Right renal pelvis (tissue), 4 donors: ENCODE measurements at places on chromosomes 2 and 18.

GRCh38 chr2:11705063-11705462 is 35.1 kb upstream of the NTSR2 start:
- DNase-seq = no peak

GRCh38 chr2:54503828-54504227 is 47.7 kb downstream of the SPTBN1 start:
- DNase-seq = no peak

GRCh38 chr2:48430528-48431094 is 99.3 kb upstream of the STON1 start:
- no peak for DNase-seq

GRCh38 chr2:232073699-232074098 is 112.2 kb downstream of the DIS3L2 start:
- no peak for DNase-seq

GRCh38 chr2:60581433-60582282 is 28.2 kb upstream of the BCL11A start:
- DNase-seq = no peak

DNA sequence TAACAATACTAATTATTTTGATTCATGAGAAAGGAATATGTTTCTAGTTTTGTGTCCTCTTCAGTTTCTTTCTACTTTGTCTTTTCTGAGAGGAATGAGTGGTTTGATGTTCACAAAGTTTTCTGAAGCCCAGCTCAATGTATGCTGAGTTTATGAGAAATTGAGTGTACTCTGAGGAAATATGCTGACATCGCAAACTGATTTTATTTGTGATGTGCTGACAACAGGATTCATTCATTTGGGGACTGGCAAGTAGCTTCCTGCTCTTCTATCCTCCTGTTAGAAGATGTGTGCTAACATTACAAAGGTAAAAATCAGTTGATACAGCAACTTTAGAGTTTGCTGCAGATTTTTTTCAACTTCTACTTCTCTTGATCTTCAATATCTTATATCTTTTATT is 403.2 kb upstream of the CDH19 start:
- DNase-seq = no peak

DNA sequence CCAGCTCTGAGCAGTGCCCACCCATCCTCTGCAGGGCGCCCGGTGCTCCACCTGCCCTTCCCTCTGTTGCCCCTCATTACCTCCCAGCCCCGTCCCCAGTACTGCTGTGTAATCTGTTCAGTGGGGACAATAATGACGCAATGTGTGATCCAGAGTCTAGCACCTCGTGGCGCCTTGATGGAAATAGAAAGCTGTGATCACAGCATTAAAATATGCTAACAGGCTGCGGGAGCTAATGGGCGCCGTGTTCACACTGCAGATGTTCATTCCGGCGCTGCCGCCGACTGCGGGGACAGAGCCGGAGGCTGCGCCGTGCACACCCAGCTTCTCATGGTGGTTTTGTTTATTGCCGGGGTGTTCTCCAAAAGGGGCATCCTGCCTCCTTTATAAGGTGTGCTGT is 235.2 kb downstream of the LDLRAD4 start:
- DNase-seq = no peak

DNA sequence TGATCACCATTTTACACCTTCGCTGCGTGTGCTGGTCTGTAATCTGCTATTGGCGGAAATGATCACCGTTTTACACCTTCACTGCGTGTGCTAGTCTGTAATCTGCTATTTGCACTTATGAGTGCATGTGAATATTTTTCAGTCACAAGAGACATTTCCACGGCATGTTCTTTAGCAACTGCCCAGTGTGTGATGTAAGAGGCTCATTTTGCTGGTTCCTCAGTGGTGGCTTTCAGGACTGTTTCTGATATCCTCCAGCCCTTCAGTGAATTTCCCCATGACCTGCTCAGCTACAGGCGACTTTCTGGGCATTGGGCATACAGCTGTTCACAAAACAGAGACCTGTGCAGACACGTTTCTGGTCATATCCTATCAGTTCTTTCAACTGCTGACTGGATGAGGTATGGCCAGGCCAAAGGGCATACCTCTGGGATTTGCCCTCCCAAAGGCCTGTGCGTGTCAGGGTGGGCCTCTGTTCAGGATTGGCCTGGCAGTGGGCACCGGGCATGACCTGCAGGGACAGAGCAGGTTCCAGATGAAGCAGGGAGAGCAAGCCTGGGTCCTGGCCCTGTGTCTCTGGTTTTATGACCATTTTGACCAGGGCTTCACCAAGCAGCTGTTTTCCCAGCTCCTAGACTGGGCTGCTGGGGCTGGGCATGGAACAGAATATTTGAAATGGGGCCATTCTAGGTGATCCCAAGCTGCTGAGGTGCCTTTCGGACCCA is 521 bp upstream of the PROM2 start:
- no peak for DNase-seq

DNA sequence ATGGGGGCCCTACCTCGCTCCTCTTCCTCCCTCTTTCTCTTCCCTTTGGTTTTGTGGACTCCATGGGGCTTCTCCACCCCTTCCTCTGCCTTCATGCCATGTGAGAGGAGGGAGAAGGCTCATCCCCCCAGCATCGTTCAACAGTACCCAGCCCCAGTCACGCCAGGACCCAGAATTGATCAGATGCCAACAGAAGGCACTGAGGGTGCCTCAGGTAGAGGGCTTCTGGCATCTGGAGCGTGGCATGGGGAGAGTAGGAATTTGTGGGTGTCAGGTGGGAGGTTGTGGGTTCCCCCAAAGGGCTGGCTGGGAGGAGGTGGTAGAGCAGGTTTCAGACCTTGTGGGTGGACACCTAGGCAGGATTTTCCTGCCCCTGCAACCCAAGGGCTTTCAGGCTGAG is 122.0 kb downstream of the TWIST2 start:
- DNase-seq = no peak

DNA sequence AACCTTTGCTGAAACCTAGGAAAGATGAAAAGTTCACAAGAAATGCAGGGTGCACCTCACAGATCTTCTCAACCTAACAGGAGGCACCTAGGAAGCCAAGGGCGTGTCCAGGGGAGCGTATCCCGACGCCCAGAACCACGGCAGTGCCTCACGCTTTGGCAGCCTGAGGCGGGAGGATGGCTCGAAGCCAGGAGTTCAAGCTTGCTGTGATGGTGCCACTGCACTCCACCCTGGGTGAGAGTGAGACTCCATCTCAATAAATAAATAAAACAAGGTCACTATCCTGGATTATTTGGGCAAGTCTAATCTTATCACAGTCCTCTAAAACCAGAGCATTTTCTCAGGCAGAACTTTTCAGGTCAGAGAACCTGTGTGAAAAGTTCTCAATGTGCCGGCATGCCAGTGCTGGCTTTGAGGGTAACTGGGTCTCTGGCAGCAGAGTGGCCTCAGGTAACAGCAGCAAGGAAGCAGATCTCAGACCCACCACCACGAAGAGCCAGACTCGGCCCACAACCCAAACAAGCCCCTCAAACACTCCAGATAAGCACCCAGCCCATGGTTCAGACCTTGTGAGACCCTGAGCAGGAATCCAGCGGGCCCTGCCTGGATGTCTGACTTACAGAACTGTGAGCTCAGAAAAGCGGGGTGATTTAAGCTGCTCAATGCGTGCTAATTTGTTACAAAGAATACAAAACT is 11.7 kb downstream of the HSBP1L1 start:
- DNase-seq = no peak

GRCh38 chr2:50786345-50786744 is 245.6 kb downstream of the NRXN1 start:
- no peak for DNase-seq

- no peak for DNase-seq
These were observed 159.0 kb upstream of the TMEM200C start for GRCh38 chr18:6054256-6054842.

DNA sequence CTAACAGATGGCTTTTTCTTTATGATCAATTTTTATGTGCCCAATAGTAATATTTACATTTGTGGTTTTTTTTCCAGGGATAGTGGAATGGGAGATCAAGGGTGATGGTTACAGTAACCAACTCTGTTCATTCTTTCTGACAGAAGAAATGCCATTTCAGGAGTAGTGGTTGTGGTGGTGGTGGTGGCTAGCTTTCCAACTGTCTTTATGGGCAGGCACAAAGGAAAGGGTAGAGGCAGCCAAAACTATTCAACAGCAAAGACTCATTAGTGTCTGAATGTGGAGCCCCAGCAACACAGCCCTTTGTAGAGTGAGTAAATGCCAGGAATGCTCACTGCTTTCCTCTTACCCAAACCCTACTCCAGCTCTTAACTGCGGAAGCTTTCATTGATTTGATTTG is 227.7 kb downstream of the RND3 start:
- no peak for DNase-seq

DNA sequence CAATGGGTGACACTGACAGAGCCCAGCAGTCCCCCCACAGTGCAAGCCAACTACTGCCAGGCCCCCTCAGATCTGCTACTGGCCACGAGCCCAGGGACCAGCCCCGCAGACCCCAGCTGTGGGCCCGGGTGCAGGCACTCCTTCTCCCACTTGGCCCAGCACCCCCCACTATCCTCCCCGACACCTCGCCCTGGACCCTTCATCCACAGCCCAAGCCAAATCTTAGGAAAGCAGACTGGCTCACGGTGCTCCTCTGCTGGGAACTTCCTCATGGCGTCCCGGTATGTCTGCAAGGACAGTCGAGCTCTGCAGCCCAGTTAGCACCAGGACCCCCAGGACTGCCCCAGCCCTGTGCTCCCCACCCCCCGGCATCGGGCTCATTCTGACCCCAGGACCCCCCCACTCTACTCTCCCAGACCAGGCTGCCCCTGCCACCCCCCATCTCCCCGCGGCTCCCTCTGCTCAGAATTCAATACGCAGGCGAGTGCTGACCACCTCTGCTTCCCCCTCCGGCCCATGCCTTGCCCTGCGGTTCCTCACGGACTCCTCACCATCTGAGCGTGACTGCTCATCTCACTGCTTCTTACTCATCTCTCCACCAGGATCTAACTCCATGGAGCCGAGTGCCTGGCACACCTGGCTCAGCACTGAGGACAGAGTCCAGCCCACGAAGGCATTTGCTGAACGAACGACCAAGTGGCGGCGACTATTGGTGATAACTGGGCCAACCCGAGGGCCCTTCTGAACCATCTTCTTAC is 85.7 kb downstream of the PXDN start:
- no peak for DNase-seq

DNA sequence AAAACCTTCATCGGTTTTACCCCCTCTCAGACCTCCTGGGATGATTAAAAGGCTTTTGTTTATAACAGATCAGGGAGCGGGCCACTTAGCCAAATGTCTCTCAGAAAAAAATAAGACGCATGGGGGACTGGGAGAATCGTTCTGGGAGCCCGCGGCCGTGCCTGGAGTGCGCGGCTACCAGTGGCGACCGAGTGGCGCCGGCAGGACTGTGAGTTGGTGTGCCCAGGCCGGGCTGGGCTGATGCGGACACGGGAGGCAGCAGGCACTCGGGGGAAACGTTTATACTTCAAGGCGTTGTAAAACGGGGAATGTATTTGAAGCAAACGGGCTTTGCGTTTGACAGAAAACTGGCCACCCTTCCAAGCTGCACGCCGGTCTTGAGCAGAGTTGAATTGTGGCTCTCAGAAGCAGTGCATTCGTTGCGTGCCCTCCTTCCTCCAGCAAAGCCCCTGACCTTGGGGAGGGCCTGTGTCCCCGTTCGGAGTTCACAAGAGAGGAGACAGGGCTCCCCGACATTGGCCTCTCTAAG is 4.7 kb upstream of the HOXD10 start:
- no peak for DNase-seq

DNA sequence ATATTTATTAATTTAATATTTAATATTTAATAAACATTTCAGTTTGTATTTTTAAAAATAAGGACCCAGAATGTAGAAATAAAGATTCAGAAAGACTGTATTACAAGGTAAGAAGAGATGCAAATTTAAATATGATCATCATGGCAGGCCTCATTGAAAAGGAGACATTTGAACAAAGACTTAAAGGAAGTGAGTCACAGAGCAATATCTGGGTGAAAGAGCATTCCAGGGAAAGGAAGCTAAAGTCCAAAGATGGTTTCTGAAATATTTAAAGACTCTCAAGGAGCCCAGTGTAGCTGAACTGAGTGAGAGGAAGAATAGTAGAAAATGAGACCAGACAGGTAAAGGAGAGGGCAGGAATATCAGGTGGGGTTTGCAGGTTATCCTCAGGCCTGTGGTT is 5.9 kb downstream of the SCYGR4 start:
- DNase-seq = no peak

DNA sequence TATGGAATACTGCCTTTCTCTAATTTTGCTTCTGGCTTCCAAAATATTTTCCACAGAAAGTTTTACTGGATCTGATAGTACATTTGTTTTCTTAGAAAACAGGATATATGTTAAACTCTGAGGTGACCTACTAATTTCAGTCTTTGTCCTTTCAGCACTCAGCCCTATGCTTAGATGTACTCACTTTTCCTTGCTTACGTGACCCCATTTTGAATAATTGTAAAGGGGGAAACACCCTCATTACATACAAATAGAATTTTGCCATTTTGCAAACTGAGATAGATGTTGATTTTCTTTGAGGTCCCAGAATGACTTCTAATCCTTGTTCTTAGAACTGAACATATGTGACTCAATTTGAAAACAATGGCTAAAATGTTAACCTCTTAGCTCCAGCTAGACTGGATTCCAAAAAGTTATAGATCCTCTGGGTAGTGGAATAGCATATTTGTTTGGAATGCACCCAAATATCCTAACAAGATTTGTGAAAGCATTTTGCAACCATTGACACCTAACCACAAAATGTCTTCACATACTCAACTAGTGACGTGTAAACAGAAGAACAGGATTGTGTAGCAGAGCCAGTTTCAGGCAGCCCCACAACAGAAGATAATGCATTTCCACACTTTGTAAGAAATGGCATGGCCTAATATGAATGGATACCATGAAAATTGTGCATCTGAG is 44.8 kb upstream of the EHBP1 start:
- no peak for DNase-seq

DNA sequence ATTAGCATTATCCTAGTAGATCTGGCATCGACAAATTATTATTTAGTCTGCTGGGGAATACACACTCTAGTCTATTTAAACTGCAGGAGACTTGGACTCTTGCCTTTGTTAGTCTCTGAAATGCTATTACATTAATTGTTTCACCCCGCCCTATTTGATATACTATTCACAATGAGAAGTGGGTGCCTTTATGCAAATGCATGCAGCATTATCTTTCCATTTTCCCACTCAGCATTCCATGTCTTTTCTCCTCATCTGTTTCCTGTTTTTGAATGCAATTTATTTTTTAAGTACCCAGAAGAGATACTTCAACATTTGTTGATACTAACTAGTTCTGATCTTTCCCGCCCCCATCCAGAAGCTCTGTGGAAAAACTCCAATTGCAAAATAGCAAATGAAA is 395.3 kb upstream of the NXPH2 start:
- no peak for DNase-seq

- DNase-seq = no peak
These were observed 467.1 kb upstream of the SPHKAP start for GRCh38 chr2:228648541-228648940.

- DNase-seq = no peak
These were observed 23.0 kb downstream of the MALT1 start for GRCh38 chr18:58694221-58694620.
